ENCODE measurements at places on chromosomes 3 and 15.

GRCh38 chr3:100102757-100103156, 11.5 kb downstream of the FILIP1L start:
- no peak for DNase-seq

DNA sequence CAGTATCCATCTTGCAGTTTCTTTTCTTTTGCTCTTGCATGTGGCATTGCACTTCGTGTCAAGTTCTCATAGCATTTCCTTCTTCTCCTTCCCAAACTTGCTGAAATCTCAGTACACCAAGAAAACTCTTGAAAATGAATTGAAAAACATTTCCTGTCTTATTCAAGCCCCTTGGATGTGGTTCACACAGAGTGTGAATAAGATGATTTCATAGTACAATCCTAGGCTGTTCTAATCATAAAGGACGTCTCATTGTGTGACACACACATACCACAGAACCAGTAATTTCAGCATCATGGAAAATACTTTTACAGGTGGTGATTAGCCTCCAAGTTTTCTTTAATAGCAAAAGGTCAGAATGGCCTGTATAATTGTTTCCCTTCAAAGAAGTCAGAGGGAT, 121.6 kb upstream of the AADACL2 start:
- DNase-seq: no peak

DNA sequence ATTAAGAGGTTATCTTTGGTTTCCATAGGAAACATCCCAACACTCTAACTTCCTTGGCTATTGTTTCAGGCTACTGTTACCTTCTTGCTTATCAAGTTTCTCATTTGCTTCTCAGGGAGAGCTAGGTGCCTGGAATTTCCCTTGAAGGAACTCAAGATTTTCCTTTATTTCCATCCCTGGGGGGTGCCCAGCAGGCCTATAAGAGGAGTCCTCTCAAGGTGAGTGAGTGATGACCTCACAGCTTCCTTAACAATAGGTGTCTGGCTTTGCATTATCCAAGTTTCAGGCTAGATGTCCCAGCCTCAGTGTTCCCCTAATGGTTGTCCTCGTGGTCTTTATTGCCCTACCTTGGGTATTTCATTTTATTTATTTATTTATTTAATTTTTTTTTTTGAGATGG, 12.1 kb upstream of the CTSH start:
- DNase-seq: no peak

GRCh38 chr15:28109626-28110455, 10.7 kb upstream of the OCA2 start:
- no peak for DNase-seq

- no peak for DNase-seq
Measured at GRCh38 chr3:107662124-107662507, 139.4 kb downstream of the BBX start.

DNA sequence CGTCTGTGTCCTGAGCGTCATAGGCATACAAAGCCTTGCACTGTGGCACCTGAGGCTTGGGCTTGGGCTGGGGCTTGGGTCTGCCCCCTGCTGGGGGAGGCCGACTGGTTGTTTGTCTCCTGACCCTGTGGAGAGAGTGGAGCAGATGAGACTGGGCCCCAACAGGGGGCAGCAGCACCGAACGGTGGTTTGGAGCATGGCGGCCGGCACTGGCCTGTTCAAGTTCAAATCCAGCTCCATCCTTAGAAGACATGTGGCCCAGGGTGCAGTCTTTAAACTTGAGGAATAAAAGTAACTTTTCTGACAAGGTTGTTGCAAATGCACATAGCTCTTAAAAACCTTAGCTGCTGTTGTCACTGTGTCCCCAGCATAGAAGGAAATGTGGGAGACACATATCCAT, 33.3 kb downstream of the CCNB2 start:
- peak; percentile 12 for DNase-seq

GRCh38 chr3:43747641-43748040, 56.9 kb downstream of the ABHD5 start:
- no peak for DNase-seq

DNA sequence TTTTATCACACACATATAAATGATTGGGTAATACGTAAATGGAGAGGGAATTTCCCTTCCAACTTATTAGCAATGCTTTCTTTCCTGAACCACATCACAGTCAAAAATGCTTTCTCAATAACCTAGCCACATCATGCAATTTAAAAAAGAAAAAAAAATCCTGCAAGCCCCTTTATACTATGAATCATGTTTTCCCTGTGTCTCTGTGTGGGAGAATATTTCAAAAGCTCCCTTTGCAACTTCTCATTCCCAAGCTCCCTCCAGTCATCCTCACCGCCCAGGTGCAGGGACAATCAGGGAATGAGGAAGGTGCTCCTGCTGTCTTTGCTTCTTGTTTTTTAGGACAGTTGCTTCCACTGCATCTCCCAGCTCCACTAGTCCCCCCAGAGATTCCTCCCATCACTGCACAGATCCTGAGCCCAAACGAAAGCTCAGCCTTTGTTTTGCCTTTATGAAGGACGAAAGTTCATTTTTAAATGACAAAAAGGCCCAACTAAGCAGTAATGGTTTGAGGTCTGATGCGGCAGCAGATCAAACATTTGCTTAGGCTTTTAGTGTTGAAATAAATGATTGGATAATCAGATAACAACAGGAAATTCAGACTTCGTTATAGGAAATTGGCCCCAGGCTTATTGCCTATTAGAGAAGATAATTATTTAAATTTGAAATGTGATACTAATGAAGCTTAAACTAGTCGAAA, 47.8 kb upstream of the ADGRG7 start:
- DNase-seq: no peak

DNA sequence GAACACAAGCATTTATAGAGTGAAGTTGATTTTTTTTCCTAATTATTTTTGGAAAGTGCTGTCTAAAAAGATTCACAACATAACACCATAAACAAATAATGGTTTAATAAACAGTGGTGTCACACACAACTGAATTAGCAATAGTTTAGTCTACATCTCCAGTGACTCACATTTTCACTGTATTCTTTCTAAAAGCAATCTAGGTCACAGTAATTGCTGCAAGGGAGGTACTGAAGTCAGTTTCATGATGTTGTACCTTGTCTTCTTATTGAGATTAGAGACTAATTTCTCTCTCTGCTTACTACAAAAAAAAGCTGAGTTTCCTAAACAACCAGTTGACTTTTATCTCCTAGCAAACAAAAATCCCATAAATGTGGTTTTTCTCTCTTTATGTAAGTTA, 29.6 kb downstream of the PLSCR4 start:
- no peak for DNase-seq

GRCh38 chr3:52678265-52679198, 7.2 kb downstream of the PBRM1 start:
- no peak for DNase-seq

GRCh38 chr3:177377166-177377565, 179.9 kb upstream of the TBL1XR1 start:
- no peak for DNase-seq

GRCh38 chr3:71491154-71491752, 92.3 kb downstream of the FOXP1 start:
- DNase-seq: no peak

DNA sequence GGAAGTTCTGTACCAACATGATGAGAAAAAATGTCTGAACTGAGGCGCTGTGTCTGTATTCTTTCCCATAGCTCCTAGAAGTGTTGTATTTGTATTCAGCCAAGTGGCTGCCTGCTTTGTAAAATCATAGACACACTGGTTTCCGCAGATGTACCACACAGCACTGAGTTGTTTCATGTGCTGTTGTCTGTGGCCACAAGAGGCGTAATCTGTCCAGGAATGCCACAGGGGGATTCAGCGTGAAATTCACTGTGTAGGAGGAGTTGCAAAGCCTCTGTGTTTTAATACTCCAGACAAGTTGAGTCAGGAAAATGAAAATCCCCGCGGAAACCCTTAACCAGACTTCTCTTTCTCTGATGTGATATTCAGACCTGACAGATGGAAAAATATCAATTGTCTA, 462.2 kb downstream of the NSUN3 start:
- no peak for DNase-seq

GRCh38 chr3:40254891-40255290, 54.6 kb upstream of the EIF1B start:
- DNase-seq: no peak
